Mammary epithelial cell (primary cell): ENCODE measurements at places on chromosomes 4 and X. TPM values are rescaled to one million over a fixed set of nuclear protein-coding genes. Genes with fewer than 3 reads are reported as not detected.

Gene TFE3
- 30.5 TPM for total RNA-seq

Gene PLXNB3
- total RNA-seq: 15.2 TPM

Gene PCDH18
- 1.2 TPM for total RNA-seq

Gene MTCP1
- total RNA-seq: 23.4 and 28.0 TPM in 2 replicates

Gene FGF16
- not detected for total RNA-seq

Gene ADGRA3
- total RNA-seq: 66.8 TPM

Gene SSX3
- not detected in 2 replicates for total RNA-seq

Gene MAGEB10
- total RNA-seq: not detected in 2 replicates

Gene GAB1
- 14.6 and 20.7 TPM in 2 replicates for total RNA-seq

Gene SUPT20HL1
- total RNA-seq: not detected in 2 replicates

Gene HPF1
- 14.7 TPM for total RNA-seq

Gene APLN
- total RNA-seq: 0.21 TPM in 1 of 2 replicates, not detected in the other

Gene SPP1
- total RNA-seq: 157 TPM

Gene ADRA2C
- 0.50 TPM for total RNA-seq

Gene AFP
- not detected in 2 replicates for total RNA-seq

Gene LGI2
- total RNA-seq: not detected

Gene CYBB
- total RNA-seq: not detected in 2 replicates

Gene DRP2
- 0.11 and 0.14 TPM in 2 replicates for total RNA-seq

Gene TCEAL3
- 41.2 and 41.3 TPM in 2 replicates for total RNA-seq

Gene PABPC4L
- not detected in 2 replicates for total RNA-seq

Gene GLRB
- 1.5 and 1.6 TPM in 2 replicates for total RNA-seq

Gene UBE2D3
- 352 TPM for total RNA-seq

Gene FATE1
- not detected for total RNA-seq

Gene IL21
- not detected for total RNA-seq

Gene ENPEP
- not detected in 2 replicates for total RNA-seq

Gene CSAG3
- total RNA-seq: not detected

Gene SH3D19
- 69.3 TPM for total RNA-seq

Gene PDE5A
- 17.3 TPM for total RNA-seq

Gene MXRA5
- total RNA-seq: 2.9 and 8.2 TPM in 2 replicates

Gene CXCL1
- 18.7 and 43.3 TPM in 2 replicates for total RNA-seq

Gene STAP1
- total RNA-seq: not detected

Gene IRS4
- total RNA-seq: not detected

Gene ARHGAP4
- total RNA-seq: 1.3 and 2.3 TPM in 2 replicates

Gene GAGE2A
- not detected for total RNA-seq

Gene MAGEA1
- not detected in 2 replicates for total RNA-seq

Gene HMGN5
- 1.2 TPM for total RNA-seq

Gene OTC
- not detected for total RNA-seq

Gene EMD
- total RNA-seq: 71.9 and 81.1 TPM in 2 replicates

Gene PAGE1
- not detected for total RNA-seq

Gene MTNR1A
- not detected in 2 replicates for total RNA-seq

Gene SPANXA2
- total RNA-seq: not detected

Gene SYNPO2
- total RNA-seq: 2.9 and 3.3 TPM in 2 replicates

Gene SHROOM4
- total RNA-seq: 7.0 TPM

Gene DAPP1
- 54.8 and 85.2 TPM in 2 replicates for total RNA-seq

Gene NPNT
- 0.12 TPM in 1 of 2 replicates, not detected in the other for total RNA-seq

Gene HAUS7
- total RNA-seq: 8.3 TPM

Gene IBSP
- not detected in 2 replicates for total RNA-seq

Gene ARHGAP6
- total RNA-seq: not detected in 2 replicates

Gene LRAT
- 22.2 TPM for total RNA-seq

Gene ZNF518B
- total RNA-seq: 31.8 TPM

Gene BTC
- 2.5 TPM for total RNA-seq

Gene NEXMIF
- 0.05 TPM in 1 of 2 replicates, not detected in the other for total RNA-seq

Gene TTC29
- total RNA-seq: not detected
